ENCODE measurements at places on chromosomes 7 and 10.
A peak's percentile ranks its signal among the peaks of the same experiment; 100 is the strongest.

DNA sequence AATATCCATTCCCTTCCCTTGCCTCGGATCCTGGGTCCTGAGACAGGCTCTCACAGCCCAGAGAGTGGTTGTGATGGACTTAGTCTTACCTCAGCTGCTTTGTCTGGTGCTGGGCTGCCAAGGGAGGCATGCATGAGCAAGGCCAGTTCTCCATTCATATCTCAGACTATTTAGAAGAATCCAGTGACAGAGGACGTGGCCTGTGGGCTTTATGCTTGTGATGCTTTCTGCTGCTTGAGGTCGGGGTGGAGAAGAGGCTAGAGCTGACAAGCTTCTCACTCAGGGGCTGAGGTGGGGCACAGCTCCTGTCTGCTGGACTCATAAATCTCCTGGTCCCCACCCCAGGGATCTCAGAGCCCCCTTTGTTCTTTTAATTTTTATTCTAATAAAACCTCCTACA, 66.8 kb downstream of the DNAJC12 start:
- DNase-seq, result no peak

- DNase-seq, result no peak
Measured at GRCh38 chr10:22824984-22825383, 102.9 kb upstream of the ARMC3 start.

DNA sequence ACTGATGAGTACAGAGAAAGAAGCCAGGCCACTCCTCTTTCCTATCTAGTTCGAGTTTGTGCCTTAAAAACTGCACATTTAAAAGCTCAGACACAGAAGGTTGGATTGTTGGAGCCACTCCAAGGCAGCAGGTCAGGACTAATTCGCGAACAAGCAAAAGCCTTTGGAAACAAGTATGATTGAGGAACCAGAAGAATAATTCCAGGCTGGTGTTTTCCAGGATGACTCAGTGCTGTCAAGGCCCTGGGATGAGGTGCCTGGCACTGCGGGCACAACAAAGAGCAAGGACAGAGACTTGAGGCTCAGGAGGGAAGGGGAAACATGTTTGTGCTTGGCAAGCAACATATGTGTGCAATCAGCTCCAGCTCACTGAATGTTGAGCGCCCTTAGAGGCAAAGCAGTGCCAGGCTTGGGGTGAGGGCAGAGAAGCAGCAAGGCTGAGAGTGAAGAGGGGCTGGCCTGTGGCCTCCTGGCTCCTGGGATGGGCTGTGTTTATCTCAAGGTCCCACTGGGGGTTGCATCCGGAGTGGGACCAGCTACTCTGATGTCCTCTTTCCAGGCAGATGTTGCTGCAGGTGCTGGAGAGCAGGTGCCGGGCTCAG, 44.1 kb downstream of the VSTM4 start:
- DNase-seq, result no peak

GRCh38 chr10:79152423-79152817, 83.7 kb downstream of the ZMIZ1 start:
- no peak for DNase-seq

GRCh38 chr7:141340991-141341390, 210.2 kb upstream of the AGK start:
- no peak for DNase-seq

- DNase-seq, result no peak
Measured at GRCh38 chr7:116024826-116025809, 5.4 kb downstream of the TFEC start.

- no peak for DNase-seq
Measured at GRCh38 chr10:33666686-33667480, 332.4 kb upstream of the NRP1 start.

- DNase-seq, result no peak
Measured at GRCh38 chr7:134449680-134450079, 9.2 kb downstream of the AKR1B1 start.

- peak; percentile 73 for DNase-seq
Measured at GRCh38 chr7:70788276-70788675, 343.7 kb upstream of the GALNT17 start.

GRCh38 chr10:102620138-102620590, 24.1 kb upstream of the TRIM8 start:
- DNase-seq, result no peak

DNA sequence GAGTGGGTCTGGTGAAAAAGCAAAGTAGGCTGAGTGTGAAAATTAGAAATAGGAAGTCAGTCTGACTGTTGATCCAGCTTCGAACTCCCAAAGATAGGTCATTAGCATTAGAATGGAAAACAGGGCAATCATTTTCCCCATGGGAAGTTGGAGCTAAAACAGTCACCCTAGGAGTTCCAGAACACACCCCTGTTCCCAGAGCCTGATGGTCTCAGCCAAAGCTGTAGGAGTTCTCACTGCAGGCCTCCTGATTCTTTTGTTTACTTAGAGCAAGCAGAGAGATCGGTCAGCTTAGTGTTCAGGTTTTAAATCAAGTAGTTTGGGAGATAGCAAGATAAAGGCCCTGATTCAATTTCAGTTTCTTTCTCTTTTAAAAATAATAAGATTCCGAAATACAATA, 28.8 kb upstream of the JCAD start:
- no peak for DNase-seq

DNA sequence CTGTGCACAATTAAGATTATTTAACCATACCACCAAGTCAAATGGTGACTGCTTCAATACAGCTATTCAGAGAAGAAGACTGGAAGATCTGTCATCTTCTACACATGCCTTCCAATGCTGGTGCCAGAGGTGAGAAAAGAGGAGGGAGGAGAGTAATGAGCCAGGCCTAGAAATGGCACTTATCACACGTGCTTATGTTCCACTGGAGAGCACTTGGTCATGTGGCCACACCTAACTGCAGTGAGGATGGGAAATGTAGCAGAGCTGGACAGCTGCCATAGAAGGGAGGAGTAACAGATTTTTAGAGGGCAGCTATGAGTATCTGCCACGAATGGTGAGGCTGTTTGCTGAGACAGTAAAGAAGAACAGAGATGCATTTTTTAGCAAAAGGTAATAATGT, 77.1 kb downstream of the MPLKIP start:
- no peak for DNase-seq

GRCh38 chr10:75272094-75272493, 36.3 kb upstream of the COMTD1 start:
- DNase-seq, result no peak

GRCh38 chr7:41256186-41256945, 446.5 kb downstream of the INHBA start:
- DNase-seq, result no peak

- no peak for DNase-seq
Measured at GRCh38 chr7:74231232-74231590, 21.4 kb downstream of the LAT2 start.

- peak; percentile 46 for DNase-seq
Measured at GRCh38 chr10:70232155-70232858, 922 bp downstream of the PPA1 start.

- no peak for DNase-seq
Measured at GRCh38 chr10:96904648-96905047, 72.5 kb downstream of the LCOR start.

DNA sequence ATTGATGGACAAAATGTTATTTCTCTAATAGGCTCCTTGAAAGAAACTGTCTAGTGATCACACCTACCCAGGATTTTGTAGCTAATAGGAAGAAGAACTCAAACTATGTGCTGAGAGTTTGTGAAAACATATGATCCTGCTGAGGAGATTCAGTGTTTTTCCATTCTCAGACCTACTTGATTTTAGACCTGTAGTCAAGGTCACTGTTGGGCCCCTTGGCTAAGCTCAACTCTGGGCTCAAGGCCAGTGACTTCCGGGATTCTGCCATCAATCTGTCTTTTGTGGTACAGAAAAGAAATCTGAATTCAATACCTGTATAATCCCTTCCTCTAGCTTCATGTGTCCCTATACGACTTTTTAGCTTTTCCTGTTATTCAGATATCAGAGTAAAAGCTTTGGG, 79.7 kb upstream of the FERD3L start:
- DNase-seq, result no peak

DNA sequence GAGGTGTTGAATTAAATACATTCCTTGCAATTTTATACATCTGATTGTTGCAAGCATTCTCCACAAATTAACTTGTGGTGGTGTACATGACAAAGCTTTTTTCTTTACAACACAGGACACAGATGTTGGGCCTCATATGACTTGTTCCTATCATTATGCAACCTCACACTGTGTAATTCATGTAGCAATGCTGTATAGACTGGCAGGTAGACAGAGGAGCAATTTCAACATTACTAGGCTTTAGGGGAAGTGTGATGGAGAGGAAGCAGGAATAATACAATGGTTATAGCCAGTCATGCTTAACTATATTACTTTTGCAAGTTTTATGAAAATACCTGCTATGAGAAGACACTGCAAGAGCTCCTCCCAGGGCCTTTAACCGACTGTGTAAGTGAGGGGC, 832.1 kb downstream of the CNTNAP2 start:
- DNase-seq, result no peak

DNA sequence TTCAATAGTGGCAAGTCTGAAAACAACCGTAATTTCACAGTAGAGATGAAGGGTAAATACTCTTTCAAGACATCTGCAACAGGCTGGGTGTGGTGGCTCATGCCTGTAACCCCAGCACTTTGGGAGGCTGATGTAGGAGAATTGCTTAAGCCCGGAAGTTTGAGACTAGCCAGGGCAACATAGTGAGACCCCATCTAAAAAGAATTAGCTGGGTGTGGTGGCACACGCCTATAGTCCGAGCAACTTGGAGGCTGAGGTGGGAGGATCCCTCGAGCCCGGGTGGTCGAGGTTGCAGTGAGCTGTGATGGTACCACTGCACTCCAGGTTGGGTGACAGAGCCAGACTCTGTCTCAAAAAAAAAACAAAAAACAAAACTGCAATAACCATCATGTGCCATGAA, 71.8 kb downstream of the PFKFB3 start:
- DNase-seq, result no peak

GRCh38 chr10:123573236-123574108, 92.7 kb upstream of the GPR26 start:
- DNase-seq, result peak; percentile 78

DNA sequence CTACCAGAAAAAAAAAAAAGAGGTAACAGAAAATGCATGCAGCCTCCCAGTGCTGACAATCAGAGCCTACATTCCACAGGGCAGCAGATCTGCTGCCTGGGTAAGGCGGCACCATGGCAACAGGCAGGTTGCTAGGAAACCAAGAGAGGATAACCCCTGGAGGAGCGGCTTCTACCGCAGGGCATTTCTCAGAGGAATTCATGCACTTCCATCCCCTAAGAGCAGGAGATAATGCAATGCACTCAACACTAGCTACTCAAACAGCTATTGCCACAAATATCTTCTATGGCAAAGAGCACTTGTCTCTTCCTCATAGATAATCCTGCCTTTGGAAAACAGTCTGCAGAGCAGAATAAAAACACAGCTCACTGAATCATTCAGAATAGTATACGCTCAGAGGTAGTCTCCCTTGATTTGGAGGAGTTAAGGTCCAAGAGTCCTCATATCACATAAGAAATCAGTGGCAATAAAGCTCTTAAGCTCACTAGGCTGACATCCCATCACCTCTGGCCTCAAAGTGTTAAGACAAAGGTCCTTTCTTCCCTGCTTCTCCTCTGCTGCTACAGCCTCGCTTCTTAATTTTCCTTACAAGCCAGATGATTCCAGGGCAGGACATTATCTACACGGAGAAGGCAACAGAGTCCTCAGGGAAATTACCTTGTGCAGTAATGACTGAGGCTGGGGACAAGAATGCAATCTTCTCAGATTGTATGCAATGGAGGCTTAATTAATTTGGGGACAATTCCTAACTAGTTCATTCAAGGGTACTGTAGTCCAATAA, 10.7 kb downstream of the PSAP start:
- peak; percentile 91 for DNase-seq

- no peak for DNase-seq
Measured at GRCh38 chr7:24570983-24571382, 2.3 kb upstream of the PALS2 start.

- DNase-seq, result no peak
Measured at GRCh38 chr10:48414778-48415177, 108.3 kb downstream of the MAPK8 start.

DNA sequence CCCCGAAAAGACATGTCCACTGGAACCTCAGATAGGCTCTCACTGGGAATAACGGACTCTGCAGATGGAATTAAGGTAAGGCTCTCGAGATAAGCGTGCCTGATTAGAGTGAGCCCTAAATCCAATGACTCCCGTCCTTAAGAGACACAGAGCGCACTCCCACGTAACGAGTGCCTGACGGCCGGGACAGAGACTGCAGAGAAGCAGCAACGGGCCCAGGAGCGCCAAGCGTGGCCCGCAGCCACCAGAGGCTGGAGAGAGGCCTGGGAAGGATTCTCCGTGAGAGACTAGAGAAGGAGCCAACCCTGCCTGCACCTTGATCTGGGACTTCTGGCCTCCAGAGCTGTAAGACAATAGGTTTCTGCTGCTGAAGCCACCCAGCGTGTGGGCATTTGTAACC, 20.0 kb upstream of the TNRC18 start:
- DNase-seq, result no peak

DNA sequence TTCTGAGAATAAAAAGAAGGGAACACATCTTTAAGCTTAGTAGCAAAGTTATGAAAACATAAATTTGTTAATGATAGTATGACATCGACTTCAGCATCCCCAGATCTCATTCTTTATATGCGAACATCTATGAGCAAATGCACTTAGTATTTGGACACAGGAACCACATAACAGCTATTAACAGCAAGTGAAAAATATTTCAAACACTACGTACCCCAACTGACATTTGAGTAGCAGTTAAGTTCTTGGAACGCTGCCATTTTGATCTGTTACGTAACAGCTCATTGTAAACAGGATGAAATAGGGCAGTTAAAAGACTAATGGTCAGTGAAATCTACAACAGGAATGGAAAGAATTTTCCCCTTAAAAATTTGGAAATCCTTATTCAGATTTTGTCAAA, 428.9 kb downstream of the TNS3 start:
- no peak for DNase-seq

All from HAP-1 (cell line).